ENCODE measurements at places on chromosomes 12 and 14. TPM values are rescaled to one million over a fixed set of nuclear protein-coding genes. Genes with fewer than 3 reads are reported as not detected.

DNA sequence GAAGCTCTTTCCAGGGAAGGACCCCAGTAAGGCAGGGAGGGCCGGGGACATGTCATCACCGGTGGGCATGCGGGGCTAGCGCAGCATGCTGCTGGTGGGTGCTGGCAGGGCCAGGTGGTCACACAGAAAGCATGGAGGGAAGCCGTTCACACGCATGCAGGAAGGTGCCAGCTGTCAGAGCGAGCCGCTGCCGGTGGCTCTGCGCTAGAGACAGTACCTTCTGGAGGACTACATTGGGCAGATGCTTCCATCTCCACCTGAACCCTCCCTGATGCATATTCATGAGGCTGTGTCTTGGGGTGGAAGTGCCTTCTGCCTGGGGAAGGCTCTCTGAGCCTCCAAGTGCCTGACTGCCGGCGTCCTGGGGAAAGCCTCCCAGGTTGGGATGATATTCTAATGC lies 203.8 kb downstream of the CALM1 start:
- H3K4me3 ChIP-seq = no peak overlapping the region
- no peak overlapping the region for H3K27ac ChIP-seq
- H3K27me3 ChIP-seq = no peaks in the 10 kb centered on the region
- DNase-seq = no peak
- peaks cover 13% of the 10 kb centered on the region for H3K4me1 ChIP-seq
- no peaks in the 10 kb centered on the region for H3K36me3 ChIP-seq

GRCh38 chr12:40697566-40698259 lies 5.5 kb downstream of the CNTN1 start:
- DNase-seq = no peak
- H3K4me1 ChIP-seq = peaks cover 3% of the 10 kb centered on the region
- no peak overlapping the region for H3K4me3 ChIP-seq
- peaks cover 25% of the 10 kb centered on the region for H3K27me3 ChIP-seq
- no peak overlapping the region for H3K27ac ChIP-seq
- no peaks in the 10 kb centered on the region for H3K36me3 ChIP-seq

DNA sequence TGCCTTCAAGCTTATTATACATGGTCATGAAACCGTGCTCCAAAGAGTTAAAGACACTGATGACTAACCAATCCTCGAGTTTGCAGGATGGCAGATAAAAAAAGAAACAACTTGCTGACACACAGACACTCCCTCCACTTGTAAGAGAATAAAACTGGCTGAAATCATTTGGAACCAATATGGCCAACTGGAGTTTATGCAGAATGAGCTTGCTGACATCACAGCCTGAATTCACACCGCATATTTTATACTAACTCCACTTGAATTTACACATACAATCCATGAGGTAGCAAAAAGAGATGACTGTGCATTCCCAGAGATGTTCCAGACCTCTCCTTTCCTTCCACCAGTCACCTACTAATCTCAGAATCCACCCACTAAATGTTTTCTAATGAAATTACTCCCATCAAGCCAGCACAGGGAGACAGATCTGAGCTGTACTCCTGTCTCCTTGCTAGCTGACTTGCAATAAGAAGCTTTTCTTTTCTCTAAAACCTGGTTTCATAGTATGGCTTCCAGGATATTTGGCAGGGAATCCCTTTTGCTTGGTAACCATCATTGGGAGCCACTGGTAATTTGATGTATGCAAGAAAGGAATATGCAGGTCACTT lies 15.8 kb upstream of the PTPRR start:
- H3K36me3 ChIP-seq = no peaks in the 10 kb centered on the region
- H3K27me3 ChIP-seq = no peaks in the 10 kb centered on the region
- H3K4me1 ChIP-seq = no peaks in the 10 kb centered on the region
- H3K27ac ChIP-seq = no peak overlapping the region
- H3K4me3 ChIP-seq = no peak overlapping the region

DNA sequence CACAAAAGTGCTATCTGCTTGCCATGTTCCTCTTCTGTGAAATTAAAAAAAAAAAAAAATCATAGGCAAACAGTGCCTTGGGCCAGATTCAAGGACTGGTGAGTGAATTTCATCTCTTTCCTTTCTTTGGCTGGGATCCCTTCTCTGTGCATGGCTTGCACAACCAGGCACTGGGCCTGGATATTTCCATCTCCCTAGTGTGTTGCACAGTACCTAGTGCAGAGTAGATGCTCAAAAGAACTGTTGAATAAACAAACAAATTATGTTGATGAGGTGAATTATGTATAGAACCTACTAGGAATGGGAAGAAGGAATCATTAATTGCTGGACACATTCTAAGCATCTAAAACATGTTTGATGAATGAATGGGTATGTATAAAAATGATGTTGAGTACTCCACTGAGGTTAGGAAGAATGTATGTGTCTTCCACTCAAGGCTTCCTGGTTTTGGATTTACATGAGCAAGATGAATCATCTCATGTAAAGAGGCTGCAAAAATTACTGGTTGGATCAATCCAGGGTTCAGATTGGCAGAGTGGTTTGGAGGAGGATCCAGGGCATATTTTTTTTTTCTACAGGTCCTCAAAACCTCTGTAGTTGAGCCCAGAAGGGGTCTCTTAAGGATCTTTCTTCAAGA lies 93.2 kb downstream of the EMP1 start:
- H3K4me3 ChIP-seq = no peak overlapping the region
- no peaks in the 10 kb centered on the region for H3K4me1 ChIP-seq
- no peaks in the 10 kb centered on the region for H3K27me3 ChIP-seq

DAO gene
- total RNA-seq = not detected

- peaks cover 24% of the 10 kb centered on the region for H3K36me3 ChIP-seq
- DNase-seq = no peak
- no peaks in the 10 kb centered on the region for H3K27me3 ChIP-seq
These were observed 11.4 kb upstream of the SRP54 start for GRCh38 chr14:34971381-34971780.

GNB3 gene
- 2.0 TPM for total RNA-seq

DNA sequence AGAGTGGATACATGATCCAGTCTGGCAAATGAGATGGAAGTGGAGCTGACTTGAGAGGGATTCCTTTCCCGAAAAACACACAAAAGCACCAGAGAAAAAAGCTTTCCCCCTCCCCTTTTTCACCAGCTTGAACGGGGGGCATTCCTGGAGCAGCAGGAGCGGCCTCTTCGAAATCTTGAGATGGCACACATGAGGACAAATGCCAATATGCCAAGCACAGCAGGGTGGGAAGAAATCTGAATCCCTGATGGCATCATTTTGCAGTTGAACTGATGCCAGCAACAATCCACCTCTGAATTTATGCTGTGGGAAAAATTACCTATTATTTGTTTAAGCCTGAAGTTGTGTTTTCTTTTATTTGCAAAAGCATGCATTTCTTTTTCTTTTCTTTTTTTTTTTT lies 29.7 kb upstream of the BICD1 start:
- no peaks in the 10 kb centered on the region for H3K36me3 ChIP-seq
- H3K4me1 ChIP-seq = no peaks in the 10 kb centered on the region
- H3K27ac ChIP-seq = no peak overlapping the region
- H3K27me3 ChIP-seq = no peaks in the 10 kb centered on the region

FOXG1 gene
- total RNA-seq = not detected

SYNDIG1L gene
- total RNA-seq = 0.39 TPM

LETMD1 gene
- 46.8 TPM for total RNA-seq

DNA sequence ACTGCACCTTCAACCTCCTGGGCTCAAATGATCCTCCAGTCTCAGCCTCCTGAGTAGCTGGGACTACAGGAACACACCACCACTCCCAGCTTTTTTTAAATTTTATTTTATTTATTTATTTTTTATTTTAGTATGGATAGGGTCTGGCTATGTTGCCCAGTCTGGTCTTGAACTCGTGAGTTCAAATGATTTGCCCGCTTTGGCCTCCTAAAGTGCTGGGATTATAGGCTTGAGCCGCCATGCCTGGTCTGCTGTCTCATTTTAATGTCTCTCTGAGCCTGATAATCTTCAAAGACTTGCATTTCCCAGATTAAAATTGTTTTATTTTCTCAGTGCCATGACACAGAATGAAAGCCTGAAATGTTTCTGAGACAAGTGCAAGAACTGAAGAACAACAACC lies 1.2 kb upstream of the INHBC start:
- H3K27me3 ChIP-seq = no peaks in the 10 kb centered on the region
- no peak for DNase-seq
- no peaks in the 10 kb centered on the region for H3K4me1 ChIP-seq
- no peak overlapping the region for H3K4me3 ChIP-seq
- H3K27ac ChIP-seq = no peak overlapping the region

- H3K4me3 ChIP-seq = no peak overlapping the region
- no peaks in the 10 kb centered on the region for H3K36me3 ChIP-seq
- no peaks in the 10 kb centered on the region for H3K27me3 ChIP-seq
- no peak overlapping the region for H3K27ac ChIP-seq
- no peaks in the 10 kb centered on the region for H3K4me1 ChIP-seq
- no peak for DNase-seq
These were observed 451.8 kb downstream of the ADAMTS20 start for GRCh38 chr12:43100231-43100630.

DNA sequence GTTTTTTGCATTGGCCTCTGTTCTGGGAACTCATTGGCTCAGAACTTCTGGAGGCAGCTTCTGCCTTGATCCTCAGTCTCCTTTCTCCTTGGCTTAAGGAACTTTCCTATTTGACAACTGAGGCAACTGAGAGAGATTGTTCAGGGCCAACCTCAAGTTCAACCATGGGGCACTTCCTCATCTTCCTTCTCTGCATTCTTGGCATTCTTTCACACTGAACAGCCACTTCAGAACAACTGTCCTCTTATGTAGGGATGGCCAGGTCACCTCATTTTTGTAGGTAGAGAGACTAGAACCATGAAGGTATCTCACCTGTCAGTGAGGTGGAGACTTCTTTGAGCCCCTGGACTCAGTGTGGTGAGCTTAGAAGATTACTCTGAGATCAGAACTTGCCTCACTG lies 63.0 kb upstream of the NRXN3 start:
- H3K4me1 ChIP-seq = no peaks in the 10 kb centered on the region
- H3K4me3 ChIP-seq = no peak overlapping the region
- H3K27me3 ChIP-seq = no peaks in the 10 kb centered on the region
- DNase-seq = no peak
- H3K27ac ChIP-seq = no peak overlapping the region
- no peaks in the 10 kb centered on the region for H3K36me3 ChIP-seq

OTX2 gene
- total RNA-seq = not detected

- no peak overlapping the region for H3K27ac ChIP-seq
- no peak overlapping the region for H3K4me3 ChIP-seq
- no peaks in the 10 kb centered on the region for H3K4me1 ChIP-seq
- H3K27me3 ChIP-seq = peaks cover 89% of the 10 kb centered on the region
- no peaks in the 10 kb centered on the region for H3K36me3 ChIP-seq
These were observed 613.8 kb downstream of the VRK1 start for GRCh38 chr14:97410667-97411620.

DNA sequence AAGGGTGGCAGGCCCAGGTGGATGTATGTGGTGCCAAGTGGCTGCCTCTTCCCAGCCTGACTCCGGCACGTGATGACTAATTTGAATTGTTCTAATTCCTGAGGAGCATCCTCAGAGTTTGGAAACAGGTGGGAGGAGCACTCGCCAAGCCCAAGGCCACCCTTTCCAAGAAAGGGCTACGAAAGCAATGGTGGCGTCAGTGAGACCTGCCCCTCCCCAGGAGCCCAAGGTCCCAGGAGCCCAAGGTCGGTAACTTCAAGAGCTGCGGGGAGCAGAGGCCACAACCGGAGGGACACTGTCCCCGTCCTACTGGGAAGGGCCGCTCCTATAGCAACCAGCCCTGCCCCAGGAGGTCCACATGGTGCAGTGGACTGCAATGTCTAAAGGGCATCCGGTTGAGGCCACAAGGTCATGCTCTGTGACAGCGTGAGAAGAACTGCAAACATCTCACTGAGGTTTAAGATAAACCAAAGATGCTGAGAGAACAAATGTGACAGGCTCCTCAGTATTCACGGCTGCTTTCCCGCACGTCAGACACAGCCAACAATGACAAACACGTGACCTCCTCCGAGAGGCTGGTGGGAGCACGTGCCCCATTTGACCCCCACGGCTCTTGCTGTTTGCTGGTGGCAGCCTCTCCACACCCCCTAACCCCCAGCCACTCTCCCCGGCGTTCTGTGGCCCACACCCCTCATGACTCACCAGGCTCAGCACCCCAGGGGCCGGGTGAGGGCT lies 79.6 kb downstream of the ITPK1 start:
- no peak overlapping the region for H3K27ac ChIP-seq
- H3K4me3 ChIP-seq = no peak overlapping the region
- no peaks in the 10 kb centered on the region for H3K36me3 ChIP-seq
- H3K4me1 ChIP-seq = peaks cover 22% of the 10 kb centered on the region

P2RX7 gene
- total RNA-seq = 11.6 TPM

OR4K5 gene
- not detected for total RNA-seq

GRCh38 chr14:101196795-101197590 lies 293.5 kb upstream of the RTL1 start:
- no peaks in the 10 kb centered on the region for H3K36me3 ChIP-seq
- H3K4me3 ChIP-seq = no peak overlapping the region
- peaks cover 14% of the 10 kb centered on the region for H3K27me3 ChIP-seq

FOXN4 gene
- not detected for total RNA-seq

DNA sequence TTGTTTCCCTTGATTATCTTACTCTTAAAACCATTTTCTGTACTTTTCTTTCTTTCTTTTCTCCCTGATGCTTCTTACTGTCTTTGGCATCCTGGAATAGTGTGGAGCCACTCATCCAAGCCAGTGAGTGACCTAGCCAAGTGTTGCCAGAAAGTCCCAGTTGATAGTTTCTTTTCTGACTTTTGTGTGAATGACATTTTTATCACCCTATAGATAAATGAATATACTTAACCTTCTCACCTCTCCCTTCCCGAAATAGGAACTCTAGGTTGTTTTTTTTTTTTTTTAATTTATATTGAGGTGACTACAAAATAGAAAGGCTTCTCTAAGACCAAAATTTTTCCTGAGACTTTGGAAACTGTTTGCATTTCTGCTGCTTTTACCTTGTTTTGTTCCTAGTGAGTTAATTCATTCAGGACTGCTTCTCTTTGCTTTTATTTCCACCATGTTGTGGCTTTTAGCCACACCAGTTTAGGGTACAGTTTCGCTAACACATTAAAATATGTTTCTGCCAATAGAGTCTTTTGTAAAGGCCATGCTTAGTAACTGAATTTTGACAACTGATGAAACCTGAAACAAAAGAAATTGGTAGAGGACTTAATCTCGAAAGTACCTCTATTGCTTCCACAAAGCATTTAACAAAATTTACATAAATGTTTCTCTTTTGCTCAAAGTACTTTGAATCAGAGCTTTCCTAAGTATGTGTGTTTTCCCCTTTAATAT lies 194.6 kb downstream of the ERC1 start:
- peaks cover 38% of the 10 kb centered on the region for H3K36me3 ChIP-seq
- no peaks in the 10 kb centered on the region for H3K27me3 ChIP-seq
- no peak overlapping the region for H3K4me3 ChIP-seq
- DNase-seq = no peak
- H3K4me1 ChIP-seq = no peaks in the 10 kb centered on the region
- no peak overlapping the region for H3K27ac ChIP-seq

FLVCR2 gene
- 20.2 TPM for total RNA-seq

- H3K4me3 ChIP-seq = peak overlapping the region; percentile 50
- no peaks in the 10 kb centered on the region for H3K27me3 ChIP-seq
- H3K4me1 ChIP-seq = peaks cover 6% of the 10 kb centered on the region
These were observed 1.0 kb downstream of the HIP1R start for GRCh38 chr12:122836027-122836921.

DPPA3 gene
- not detected for total RNA-seq
